ENCODE measurements at places on chromosomes 1 and 21.

- DNase-seq, result no peak
Observed at GRCh38 chr1:100443811-100444571, 91.7 kb downstream of the CDC14A start.

DNA sequence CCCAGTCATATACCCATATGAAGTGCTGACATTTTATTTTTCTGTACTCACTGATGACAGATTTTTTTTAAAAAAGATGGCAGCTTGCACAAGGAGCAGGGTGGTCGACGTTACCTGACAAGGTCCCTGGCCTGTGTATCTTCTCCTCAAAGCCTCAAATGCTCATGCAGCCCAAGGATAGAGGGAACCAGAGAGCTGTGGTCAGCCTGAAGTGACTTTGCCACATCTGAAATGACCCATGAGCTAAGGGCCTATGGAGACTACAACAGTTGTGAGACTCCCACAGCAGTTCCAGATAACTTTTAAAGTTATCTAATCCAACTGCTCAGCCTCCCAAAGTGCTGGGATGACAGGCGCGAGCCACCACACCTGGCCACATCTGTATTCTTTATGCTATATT is 131.1 kb downstream of the GLUL start:
- no peak for DNase-seq

- peak; percentile 17 for DNase-seq
Observed at GRCh38 chr1:6052543-6053205, 7.0 kb downstream of the KCNAB2 start.

DNA sequence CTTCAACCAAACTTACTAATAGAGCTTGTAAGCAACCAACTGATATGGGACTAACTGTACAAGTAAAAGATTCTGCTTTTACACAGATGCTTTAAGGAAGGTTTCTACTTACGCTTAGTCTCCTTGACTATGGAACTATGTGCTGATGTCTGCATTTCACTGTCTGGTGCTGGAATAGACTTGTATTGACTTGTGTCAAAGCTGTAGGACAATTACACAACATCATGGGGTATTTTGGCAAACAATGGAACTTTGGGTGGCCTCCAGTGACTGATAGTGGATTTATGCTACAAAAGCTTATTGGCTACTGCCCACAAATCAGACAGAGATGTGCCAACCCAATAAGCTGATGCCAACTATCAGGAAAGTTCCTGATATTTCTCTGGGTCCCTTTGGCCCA is 10.6 kb downstream of the CBR1 start:
- DNase-seq, result no peak

- DNase-seq, result no peak
Observed at GRCh38 chr21:35352066-35352770, 303.1 kb upstream of the RUNX1 start.

DNA sequence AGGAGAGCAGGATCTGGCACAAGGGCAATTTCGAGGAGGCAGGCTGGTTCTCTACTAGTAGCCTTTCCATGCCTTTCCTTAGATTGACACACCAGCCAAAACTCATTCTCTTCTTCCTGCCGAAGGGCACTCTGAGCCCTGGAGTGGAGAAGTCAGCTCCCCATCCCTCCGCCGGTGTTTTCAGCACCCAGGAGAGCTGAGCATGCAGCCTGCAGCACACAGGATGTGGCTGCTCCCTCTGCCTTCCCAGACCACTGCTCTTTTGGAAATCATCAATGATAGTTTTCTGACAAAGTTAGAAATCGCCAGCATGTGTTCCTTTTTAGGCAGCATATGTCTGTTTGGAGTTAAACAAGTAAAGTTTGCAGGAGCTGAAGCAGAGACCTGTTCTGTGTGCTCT is 11.7 kb downstream of the RNU5D-1 start:
- no peak for DNase-seq

DNA sequence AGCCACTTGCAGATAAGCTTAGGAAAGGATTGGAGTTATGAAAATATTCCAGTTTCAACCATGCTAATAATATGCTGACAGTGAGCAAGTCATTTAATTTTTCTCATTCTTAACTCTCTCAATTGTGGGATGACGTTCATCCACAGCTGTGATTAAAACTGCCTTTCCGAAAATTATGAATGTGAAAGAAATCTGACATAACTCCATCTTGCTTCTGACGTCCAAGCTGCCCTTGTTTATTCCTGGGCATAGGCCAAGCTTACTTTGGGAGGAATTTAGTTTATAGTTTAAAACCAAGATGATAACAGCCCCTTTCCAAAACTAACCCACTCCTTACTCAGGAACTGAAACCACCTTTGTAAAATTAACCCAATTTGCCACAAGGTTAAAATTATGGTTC is 11.0 kb upstream of the RGS18 start:
- DNase-seq, result no peak

DNA sequence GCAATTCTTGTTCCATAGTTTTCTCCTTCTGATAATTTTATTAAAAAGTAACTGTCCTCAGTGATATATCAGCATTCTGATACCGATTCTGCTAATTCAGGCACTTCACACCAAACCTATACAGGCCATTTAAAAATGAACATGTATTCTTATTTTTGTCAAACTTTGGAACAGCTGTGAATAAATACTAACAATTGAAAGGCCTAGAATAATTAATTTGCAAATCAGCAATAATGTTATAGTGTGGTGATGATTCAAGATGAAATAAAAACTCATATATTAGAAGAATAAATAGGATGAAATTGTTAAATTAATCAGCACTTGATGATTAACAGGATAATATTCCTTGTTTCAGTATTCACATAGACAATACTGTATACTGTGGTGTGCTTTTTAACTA is 9.9 kb downstream of the CDKN2C start:
- no peak for DNase-seq
